Fibroblast of lung (primary cell): ENCODE measurements at places on chromosomes 6 and 20. TPM values are rescaled to one million over a fixed set of nuclear protein-coding genes. Genes with fewer than 3 reads are reported as not detected.
A peak's percentile ranks its signal among the peaks of the same experiment; 100 is the strongest.

DNA sequence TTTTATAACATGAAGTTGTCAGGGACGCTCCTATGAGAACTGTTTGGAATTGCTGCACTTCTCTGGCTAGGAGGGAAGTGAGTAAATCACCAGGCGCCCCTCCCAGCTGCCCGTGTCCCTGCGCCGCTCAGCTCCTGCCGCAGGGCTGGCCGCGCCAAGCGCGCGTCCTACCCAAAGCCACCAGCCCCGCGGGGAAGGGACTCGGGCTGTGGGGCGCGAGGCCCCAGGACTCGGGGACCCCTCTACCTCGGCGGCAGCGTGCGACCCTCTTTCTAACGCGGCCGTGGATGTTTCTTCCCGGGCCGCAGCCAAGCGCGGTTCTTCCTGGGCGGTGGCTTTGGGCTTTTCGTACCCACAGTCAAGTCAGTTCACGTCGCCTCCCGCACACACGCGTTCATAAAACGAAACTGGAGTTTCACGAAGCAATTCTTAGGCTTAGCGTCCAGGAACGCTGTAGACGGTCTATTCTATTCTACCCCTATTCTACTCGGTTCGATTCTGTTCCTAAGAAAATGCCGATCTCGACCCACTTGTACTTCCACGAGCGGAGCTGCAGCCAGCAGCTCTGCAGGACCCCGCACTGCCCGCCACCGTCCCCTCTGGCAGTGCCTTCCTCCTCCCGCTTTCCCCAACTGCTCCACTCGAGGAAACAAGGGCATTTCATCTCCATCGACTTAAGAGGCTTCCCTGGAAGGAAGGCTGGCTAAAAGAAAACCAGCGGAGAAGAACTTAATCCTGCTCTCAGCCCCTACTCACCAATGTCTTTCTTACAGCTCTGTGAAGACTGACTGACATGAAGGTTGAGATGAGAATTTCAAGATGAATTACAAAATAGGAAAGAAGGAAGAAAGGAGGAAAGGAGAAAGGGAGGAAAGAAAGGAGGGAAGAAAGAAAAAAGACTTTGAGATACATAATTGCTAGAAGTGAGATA lies 15.4 kb downstream of the FOXC1 start:
- DNase-seq, result peak; percentile 44

GRCh38 chr20:21411725-21412124 lies 14.4 kb upstream of the NKX2-4 start:
- no peak for DNase-seq

Gene DEFB132
- total RNA-seq, result not detected in 2 replicates

GRCh38 chr6:17062871-17063440 lies 38.9 kb upstream of the STMND1 start:
- DNase-seq, result no peak

- DNase-seq, result no peak
These were observed 71.3 kb downstream of the TRERF1 start for GRCh38 chr6:42380228-42380979.

DNA sequence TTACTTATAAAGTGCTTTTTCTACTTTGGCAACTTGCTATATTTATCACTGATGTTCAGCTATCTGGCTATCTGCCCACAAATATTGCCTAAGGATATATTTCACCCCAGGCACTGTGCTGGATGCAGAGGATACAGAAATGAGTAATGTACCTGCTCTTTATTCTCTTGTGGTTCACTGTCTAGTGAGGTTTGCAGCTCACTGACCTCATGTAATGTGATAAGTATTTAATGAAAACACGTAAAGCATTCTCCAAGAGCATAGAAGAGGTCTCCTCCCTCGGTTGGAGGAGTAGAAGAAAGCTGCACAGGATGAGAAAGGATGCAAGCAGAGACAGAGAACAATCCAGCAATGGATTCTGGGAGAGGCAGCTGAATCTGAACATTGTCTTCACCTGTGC lies 610.7 kb downstream of the CBLN4 start:
- DNase-seq, result no peak

GRCh38 chr20:46192376-46192944 lies 74.3 kb downstream of the CD40 start:
- DNase-seq, result no peak

Gene TGM3
- under 0.01 TPM in 1 of 2 replicates, not detected in the other for total RNA-seq

DNA sequence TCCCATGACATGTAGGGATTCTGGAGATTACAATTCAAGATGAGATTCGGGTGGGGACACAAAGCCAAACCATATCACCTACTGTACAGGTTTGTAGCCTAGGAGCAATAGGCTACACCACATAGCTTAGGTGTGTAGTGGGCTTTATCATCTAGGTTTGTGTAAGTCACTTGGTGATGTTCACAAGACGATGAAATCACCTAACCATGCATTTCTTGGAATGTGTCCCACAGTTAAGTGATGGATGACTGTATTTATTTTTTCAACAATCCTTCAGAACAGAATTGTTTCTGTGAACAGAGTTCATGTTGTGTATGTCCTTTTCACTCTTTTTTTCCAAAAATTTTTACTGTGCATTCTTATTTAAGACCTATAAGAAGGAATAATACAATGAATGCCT lies 76.1 kb downstream of the DTD1 start:
- peak; percentile 43 for DNase-seq

Gene ADGRF1
- not detected in 2 replicates for total RNA-seq

Gene DDO
- total RNA-seq, result 8.7 and 12.2 TPM in 2 replicates

Gene GPRC6A
- total RNA-seq, result not detected in 2 replicates

GRCh38 chr6:167056370-167056769 lies 57.2 kb downstream of the CEP43 start:
- no peak for DNase-seq

Gene PGC
- total RNA-seq, result not detected in 2 replicates

Gene RAMACL
- total RNA-seq, result 2.3 and 5.0 TPM in 2 replicates

GRCh38 chr6:82143041-82143481 lies 104.5 kb downstream of the IBTK start:
- DNase-seq, result peak; percentile 37

- no peak for DNase-seq
These were observed 71.9 kb upstream of the CNR1 start for GRCh38 chr6:88238065-88238464.

GRCh38 chr6:151443454-151443853 lies 8.5 kb downstream of the RMND1 start:
- no peak for DNase-seq

- DNase-seq, result peak; percentile 56
These were observed 30.9 kb downstream of the MAP3K5 start for GRCh38 chr6:136761227-136761922.

Gene SYCP2L
- under 0.01 and 0.26 TPM in 2 replicates for total RNA-seq

DNA sequence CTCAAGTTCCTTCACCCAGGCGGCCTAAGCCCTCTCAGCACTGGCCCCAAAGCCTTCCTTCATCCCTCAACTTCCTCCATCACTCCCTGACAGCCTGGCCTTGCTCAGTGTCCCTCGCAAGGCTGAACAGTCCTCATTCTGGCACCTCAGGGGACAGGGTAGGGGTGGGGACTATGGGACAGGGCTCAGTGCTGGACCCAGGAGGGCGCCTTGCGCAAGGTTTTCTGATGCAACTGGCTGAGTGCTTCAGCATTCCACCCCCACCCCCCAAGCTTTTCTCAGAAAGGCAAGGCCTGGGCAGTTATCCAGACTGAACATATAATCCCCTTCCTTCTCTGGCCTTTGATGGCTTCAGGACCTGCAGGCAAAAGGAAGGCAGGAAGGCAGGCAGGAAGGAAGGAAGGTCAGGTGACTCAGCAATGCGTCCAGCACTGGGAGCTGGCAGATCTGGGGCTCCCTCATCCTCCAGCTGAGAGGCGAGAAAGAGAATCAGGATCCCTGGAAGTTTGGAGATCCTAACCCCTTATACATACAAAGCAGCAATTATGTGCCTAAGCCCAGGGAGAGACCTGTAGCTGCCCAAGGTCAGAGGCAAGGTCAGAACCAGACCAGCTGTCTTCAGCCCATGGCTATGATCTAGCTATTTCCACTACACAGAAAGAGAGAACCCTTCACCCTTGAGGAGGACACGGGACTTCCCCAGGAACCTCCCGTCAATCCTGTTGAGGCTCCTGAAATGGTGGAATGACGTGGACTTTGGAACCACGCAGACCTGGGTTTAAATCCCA lies 8.6 kb upstream of the TRIB3 start:
- peak; percentile 67 for DNase-seq

- peak; percentile 87 for DNase-seq
These were observed 1.8 kb downstream of the GSTA4 start for GRCh38 chr6:52992980-52993920.

GRCh38 chr20:1623501-1624205 lies 3.8 kb upstream of the SIRPB1 start:
- DNase-seq, result no peak

DNA sequence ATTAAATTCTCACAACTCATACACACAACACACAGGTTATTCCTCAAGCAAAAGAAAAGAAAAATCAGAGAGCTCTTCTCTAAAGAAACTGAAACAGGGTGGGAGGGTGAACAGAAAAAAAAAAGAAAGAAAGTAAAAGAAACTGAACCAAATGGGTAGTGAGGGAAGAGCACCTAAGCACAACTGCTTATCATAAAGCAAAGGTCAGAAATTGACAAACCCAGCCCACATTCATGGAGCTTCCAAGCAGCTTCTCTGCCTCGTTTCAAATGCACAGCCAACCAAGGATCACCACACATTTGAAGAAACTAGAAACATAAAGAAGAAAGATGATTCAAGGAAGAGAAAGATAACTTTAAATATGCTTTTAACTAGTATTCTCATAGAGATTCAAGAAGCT lies 90.5 kb downstream of the RNGTT start:
- DNase-seq, result no peak

- DNase-seq, result no peak
These were observed 314.6 kb downstream of the THBS2 start for GRCh38 chr6:168939041-168939440.

DNA sequence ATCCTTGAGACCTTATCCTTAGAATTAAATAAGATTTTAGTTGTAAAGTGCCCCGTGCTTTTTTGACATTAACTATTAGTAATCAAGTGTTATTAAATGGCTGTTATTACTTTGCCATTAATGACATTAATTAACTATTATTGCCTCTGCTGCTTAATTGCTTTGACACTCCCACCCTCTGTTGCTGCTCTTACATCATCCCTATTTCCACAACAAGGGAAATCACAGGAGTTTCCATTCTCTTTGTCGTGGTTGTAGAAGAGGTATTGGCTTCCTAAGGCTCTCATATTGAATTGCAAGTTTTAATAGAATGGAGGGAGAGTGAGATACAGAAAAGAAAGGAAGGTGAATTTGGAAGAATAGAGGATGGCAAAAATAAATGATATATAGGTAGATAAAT lies 545.8 kb downstream of the MMUT start:
- no peak for DNase-seq

Gene MCM3
- total RNA-seq, result 15.9 and 18.0 TPM in 2 replicates

Gene CLPSL2
- total RNA-seq, result not detected in 2 replicates

Gene BPIFB4
- not detected in 2 replicates for total RNA-seq

DNA sequence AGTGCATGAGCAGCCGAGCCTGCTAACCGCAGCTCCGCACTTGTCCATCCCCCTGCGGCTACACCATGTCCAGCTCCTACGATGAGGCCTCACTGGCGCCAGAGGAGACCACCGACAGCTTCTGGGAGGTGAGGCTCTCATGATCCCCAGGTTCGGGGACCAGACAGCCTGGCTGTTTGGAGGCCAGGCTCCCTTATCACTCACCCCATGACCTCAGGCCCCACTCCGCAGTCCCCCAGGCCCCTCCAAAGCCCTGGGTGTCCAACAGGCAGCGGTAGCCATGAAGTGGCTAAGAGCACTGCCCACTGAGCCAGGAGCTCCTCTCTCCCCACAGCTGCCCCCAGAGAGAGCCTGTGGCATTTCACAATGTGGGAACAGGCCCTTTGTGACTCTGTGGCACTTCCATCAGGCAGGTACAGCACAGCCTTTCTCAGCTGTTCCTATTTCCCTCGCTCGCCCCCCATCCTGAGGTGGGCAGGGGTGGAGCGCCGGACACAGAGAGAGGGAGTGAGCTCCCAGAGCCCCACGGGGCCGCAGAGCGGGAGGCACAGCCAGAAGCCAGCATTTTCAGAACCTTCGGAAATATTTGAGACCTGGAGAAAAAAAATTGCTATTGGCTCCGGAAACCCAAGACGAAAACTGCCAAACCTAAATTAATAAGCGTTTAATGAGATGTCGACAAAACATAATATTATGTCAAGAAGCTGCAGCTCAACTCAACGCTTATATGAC lies 29.7 kb downstream of the SPDEF start:
- no peak for DNase-seq

GRCh38 chr20:64160118-64160517 lies 4.1 kb upstream of the MYT1 start:
- DNase-seq, result no peak

Gene POM121L2
- not detected in 2 replicates for total RNA-seq

GRCh38 chr6:109082188-109082577 lies 12.5 kb downstream of the SESN1 start:
- DNase-seq, result peak; percentile 56

- no peak for DNase-seq
These were observed 8.1 kb downstream of the GFOD1 start for GRCh38 chr6:13479206-13479800.

- no peak for DNase-seq
These were observed 123.2 kb downstream of the DLL1 start for GRCh38 chr6:170167657-170168159.

DNA sequence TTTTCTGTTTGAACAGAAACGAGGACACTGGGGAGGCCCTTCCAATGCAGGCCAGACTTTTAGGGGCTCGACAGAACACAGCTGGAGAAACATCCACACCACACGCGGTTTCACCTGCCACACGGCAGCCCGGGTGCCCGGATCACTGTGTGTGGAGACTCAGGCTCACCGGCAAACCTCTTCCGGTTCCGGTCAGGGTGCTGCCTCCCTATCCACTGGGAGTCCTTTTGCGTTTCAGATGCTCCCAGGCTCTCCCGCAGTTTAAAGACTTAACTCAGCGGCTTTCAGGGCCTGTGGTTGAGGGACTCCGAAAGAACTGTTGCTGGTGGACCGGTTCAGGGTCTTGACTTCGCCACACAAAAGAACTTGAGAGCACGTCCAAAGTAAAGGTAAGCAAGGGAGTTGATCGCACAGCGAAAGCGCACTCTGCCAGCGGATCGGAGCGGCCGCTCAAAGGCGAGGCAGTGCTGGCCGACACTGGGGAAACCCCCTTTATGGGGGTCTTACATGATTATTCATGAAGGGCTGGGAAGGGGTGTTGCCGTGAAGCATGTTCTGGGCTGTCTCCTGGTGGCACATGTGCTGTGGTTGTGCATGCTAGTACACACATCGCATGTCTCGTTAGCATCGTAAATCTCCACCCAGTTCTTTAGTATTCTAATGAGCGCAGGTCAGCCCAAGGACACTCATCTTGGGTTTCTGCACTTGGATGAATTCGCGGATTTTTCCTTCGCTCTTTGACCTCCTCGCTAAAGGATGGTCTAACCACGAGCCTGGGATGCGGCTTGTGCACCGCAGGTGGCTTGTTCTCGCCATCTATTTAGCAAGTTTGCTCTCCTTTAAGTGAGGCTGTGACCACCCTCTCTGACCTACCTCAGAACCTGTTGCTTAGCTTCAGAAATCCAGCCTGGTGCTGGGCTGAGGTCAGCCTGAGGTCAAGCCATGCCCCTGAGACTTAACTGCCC lies 180.3 kb downstream of the CDH26 start:
- DNase-seq, result peak; percentile 27
